ENCODE measurements at places on chromosomes 13 and 19. TPM values are rescaled to one million over a fixed set of nuclear protein-coding genes. Genes with fewer than 3 reads are reported as not detected.

The PSG11 gene
- total RNA-seq = 0.37 TPM

The ELANE gene
- not detected for total RNA-seq

The LILRB2 gene
- 6.3 TPM for total RNA-seq

The OLFM4 gene
- total RNA-seq = not detected

The IRF3 gene
- 181 TPM for total RNA-seq

The HIPK4 gene
- not detected for total RNA-seq

The TPRX2 gene
- not detected for total RNA-seq

The GPR42 gene
- total RNA-seq = 0.20 TPM

The ZNF329 gene
- total RNA-seq = 12.5 TPM

The PTH2 gene
- not detected for total RNA-seq

The C13orf42 gene
- not detected for total RNA-seq

The FKBP8 gene
- total RNA-seq = 149 TPM

The ZNF432 gene
- total RNA-seq = 18.7 TPM

The ZNF285 gene
- total RNA-seq = 0.85 TPM

The TARM1 gene
- not detected for total RNA-seq

The RHPN2 gene
- total RNA-seq = not detected

The ZIC5 gene
- total RNA-seq = not detected

The NCAN gene
- total RNA-seq = not detected

Measured in T-helper 17 cell (primary cell).